ENCODE measurements at places on chromosomes 5 and 9.

DNA sequence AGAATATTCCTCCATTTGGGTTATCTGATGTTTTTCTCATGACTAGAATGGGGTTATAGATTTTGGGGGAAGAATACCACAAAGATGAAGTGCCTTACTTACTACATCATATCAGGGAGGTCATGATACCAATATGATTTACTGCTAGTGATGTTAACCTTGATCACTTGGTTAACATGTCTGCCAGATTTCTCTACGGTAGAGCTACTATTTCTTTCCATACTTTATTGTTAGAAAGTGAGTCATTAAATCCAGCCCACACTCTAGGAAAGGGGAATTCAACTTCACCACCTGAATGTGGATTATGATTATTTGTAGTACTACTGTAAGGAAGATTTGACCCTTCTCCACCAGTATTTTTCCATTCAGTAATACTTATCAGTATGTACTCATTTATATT lies 64.7 kb downstream of the UBE2R2 start:
- no peak for DNase-seq

- no peak for DNase-seq
These were observed at the start of gene TEX53 for GRCh38 chr9:114657705-114658104. TEX53 (minus strand) TSS chr9:114657805; CDS start chr9:114657774, 31 bp downstream.

DNA sequence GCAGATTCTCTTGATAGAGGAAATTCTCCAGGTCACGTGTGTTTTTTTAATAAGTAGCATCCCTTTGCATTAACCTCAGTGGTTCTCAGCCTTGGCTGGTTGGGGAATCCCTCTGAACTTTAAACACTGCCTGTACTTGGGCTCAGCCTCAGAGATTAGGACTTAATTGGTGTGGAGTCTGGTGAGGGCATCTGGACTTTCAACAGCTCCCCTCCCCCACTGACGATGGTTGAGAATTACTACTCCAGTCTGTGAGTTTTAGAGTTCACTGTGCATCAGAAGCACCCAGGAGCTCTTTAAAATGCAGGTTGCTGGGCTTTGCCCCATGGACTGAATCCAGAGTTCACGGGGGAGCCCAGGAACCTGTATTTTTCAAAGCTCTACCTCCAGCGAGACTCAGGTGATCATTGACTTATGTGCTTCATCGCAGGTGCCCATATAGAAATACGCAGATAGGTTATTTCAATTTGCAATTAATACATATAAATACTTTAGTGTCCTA lies 71.4 kb downstream of the DAPK1 start:
- DNase-seq: no peak

GRCh38 chr5:8943301-8943700 lies 602.6 kb downstream of the SEMA5A start:
- peak; percentile 17 for DNase-seq

DNA sequence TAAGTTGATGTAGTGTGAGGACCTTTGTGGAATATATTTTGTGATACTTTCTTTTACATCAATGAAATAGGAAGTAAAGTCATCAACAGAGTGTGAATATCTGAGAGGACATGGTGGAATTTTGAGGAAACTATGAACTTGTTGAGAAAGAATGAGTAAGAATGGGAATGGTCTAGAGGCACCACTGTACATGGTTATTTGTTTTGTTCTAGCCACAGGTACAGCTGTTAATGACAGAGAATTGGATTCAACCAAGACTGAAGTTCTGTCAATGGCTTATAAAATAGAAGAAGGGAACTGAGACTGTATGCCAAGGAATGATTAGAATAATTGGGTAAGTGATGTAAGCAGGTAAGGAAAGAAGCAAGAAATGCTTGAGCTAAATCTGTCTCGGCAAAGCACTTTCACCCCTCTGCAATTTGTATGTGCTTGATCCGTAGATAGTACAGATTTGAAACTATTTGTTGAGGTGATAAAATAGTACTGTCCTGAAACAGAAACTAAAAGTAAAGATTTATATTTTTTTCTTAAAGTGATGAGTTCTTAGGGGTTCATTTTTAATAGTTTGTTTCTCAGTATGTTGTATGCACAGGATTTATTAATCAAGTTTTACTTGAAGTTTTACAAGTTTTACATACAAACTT lies 468.8 kb upstream of the SMC2 start:
- no peak for DNase-seq

GRCh38 chr5:164518741-164519080 lies 1013.3 kb downstream of the MAT2B start:
- DNase-seq: no peak

DNA sequence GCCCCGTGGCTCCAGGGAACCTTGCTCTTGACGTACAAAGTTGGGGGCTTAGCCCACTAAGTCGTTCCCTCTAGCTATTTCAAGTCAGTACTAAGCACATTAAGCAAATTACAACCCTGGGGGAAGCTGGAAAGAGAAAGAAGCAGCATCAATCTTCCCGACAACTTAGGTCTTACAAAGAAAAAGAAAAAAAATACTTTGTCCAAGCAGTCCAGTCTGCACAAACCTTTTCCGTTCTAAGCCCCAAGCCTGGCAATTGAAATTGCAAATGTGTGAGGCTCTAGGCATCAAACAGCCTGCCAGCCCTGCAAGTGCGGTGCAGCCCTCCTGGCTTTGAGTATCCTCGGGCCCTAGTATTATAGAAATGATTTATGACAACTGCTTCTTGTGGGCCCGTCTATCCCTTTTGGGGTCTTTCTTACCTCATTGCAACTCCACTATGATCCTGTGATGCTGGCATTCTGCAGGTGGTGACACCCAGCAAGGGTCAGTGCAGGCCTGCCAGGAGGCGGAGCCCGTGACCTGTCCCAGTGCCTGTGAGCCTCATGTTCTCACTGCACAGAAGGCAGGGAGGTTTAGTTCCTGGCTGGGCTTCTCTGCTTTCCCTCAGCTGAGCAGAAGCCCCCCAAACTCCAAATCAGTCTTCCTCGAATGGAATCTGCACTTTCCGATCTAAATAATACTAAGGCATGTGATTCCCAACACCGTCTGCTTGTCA lies 232.3 kb upstream of the IRX2 start:
- DNase-seq: no peak

GRCh38 chr5:72134226-72134899 lies 27.1 kb downstream of the MAP1B start:
- no peak for DNase-seq

GRCh38 chr5:50440651-50441492 lies at the start of gene EMB:
EMB (minus strand) TSS chr5:50441288; CDS start chr5:50441151, 137 bp downstream.
- peak; percentile 6 for DNase-seq

DNA sequence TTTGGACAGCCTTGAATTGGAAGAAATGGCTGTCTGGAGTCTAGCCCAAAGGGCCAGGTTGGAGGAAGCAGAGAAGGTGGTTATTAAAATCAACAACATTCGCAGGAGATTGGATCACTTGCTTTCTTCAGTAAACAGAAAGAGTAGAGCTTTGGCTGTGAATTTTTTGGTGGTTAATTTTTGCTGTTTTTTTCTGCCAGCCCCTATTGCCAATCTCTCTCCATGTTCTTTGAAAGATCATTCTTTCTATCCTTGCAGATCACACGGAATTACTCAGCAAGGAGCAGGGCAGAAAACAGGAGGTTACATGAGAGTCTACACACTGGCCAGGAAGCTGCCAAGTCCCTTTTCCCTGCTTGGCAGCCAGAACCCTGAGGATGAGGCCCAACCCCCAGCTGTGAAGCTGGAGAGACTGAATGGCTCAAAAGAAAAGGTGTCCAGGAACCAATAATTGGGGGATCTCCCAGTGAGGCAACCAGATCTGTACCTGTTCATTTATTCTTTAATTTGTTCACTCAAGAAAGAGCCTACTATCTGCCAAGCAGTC lies 13.0 kb downstream of the GLRX start:
- DNase-seq: peak; percentile 61

GRCh38 chr5:73115399-73116051 lies 4.8 kb upstream of the TMEM171 start:
- peak; percentile 98 for DNase-seq

DNA sequence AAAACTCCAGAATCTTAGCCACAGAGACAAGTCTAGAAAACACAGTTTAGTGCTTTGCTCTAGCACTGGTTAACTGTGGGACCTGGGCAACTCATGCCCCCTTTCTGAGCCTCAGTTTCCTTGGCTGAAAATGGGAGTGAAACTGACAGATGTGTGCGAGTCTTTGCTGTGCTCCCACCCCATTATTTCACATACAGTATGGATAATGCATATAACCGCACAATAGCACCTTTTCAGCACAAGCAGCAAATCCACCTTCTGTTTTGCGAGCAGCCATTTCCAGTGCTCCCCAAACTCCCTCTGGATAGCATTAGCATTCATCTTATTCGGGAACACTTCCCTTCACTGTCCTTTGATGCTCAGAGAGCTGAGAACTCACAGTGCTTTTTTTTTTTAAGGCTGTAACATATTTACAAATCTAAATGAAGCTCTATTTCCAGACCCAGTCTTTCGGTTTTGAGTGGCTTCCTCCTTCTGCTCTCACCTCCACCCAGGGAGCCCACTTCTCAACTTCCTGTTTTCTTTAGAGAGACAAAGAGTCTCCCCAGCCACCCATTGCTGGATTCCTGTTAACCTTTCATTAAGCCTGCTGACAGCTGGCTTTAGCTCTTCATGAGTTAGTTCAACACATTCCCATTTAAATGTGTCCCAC lies 49.2 kb downstream of the TIMD4 start:
- no peak for DNase-seq

- DNase-seq: no peak
These were observed 46.3 kb downstream of the UBE2QL1 start for GRCh38 chr5:6494939-6495338.

- DNase-seq: no peak
These were observed 1075.4 kb upstream of the C9orf72 start for GRCh38 chr9:28648723-28649122.

GRCh38 chr5:64518793-64519192 lies 13.0 kb downstream of the RGS7BP start:
- DNase-seq: no peak

DNA sequence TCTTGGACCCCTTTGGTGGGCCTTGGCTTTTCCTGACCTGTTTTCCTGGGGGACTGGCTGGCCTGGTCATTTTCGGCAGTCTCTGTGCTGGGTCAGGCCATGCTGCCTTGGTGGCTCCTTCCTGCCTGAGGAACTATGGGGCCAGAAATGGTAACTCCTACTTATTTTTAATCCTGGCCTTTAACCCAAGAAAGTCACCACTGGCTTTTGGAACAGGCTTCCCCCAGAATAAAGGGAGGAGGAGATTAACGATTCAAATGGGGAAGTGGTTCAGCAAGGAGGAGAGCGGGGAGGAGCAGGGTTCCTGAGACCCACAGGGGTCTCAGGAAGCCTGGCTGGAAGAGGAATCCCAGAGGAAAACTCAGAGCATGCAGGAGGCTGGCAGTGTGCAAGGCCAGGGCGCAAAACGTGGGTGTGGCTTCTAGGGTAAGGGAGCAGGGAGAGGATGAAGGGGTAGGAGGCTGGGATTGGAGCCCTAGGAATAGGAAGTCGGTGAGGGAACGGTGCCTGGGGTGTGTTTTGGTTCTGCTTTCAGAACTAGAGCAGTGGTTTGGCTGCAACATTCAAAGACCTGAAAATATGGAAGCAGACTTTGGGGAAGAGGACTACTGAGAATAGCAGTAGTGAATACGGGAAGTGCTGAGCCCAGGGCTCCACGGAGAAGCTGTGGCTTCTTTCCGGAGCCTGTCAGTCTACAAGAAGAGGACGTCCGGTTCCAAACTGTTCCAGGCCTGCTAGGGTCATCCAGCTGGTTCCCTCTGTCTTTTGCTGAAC lies 271.1 kb upstream of the KLF4 start:
- no peak for DNase-seq

DNA sequence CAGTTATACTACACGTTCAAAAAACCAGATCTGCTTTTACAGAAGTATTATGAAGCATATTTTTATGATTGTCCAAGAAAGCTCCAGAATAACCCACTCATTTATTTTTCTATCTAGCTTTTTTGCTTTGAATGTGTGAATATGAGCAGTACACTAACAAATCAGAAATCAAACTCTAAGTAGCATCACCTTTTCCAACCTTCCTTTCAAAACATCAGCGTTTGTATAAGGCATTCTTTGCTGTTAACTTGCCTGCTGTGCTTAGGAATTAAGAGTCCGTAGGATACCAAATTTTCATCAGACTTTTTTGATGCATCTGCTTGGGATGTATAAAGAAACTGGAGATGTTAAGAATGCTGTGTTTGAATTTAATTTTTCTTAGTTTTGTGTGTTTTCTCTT lies 3.8 kb downstream of the TLE4 start:
- DNase-seq: no peak

DNA sequence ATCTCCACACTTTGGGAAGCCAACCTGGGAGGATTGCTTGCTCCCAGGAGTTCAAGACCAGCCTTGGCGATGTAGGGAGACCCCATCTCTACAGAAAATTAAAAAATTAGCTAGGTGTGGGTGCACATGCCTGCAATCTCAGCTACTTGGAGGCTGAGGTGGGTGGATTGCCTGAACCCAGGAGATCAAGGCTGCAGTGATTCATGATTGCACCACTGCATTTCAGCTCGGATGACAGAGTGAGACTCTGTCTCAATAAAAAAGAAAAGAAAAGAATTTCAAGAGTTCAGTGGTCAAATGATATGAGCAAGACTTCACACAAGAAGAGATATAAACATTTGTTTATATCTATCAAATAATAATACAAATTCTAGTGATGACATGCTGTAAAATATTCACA lies 23.0 kb upstream of the MTAP start:
- peak; percentile 49 for DNase-seq

- peak; percentile 35 for DNase-seq
These were observed 8.6 kb downstream of the MORN5 start for GRCh38 chr9:122168356-122168755.

DNA sequence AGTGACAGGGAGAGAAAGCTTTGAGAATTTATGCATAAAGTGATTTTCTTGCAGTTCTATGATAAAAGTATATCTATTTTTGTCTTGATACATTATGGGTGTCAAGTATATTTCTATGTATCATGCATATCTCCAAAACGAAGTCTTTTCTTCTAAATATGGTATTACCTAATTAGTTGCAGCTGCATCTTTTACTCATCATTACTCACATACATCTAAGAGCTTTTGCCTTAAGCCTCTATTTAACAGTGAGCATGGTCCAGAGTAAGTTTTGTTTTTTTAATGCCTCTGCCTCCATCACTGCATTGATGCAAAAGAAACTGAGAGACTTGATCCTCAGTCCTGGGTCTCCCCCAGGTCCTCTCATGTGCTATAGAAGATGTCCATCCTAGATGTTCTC lies 40.0 kb upstream of the SMC5 start:
- DNase-seq: peak; percentile 67

DNA sequence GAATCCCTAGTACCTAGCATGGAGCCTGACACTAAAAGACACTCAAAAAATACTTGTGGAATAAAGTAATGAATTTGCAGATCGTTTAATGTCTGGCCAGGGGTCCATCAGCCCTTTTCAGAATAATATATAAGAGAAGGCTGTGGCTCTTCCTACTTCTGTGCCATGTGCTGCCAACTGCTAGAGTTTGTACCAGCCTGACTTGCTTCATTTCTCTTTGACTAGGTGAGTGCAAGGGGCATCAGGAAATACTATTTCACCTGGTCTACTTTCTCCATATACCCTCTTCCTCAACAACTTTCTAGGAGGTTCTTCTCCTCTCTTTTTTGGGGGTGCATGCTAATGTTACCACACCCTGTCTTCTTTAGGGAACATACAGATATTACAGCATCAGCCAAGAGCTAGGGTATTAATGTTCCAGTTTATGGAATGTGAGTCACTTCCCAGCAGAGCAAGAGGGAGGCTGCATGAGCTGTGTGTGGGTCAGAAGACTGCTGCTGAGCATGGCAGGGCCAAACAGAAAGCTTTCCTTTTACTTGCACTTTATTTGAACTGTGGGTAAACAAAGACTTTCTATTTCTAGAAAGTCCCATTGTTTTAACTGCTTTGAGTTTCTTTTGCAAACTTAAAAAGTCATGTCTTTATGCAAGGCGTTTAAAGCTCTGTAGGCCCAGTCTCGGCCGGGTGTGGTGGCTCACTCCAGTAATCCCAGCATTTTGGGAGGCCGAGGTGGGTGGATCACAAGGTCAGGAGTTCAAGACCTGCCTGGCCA lies 158.9 kb downstream of the ADAMTSL1 start:
- peak; percentile 78 for DNase-seq

All from AG10803 (cell line).